ENCODE measurements at places on chromosomes 16 and 17. TPM values are rescaled to one million over a fixed set of nuclear protein-coding genes. Genes with fewer than 3 reads are reported as not detected.

- H3K36me3 ChIP-seq = no peaks in the 10 kb centered on the region
- no peak overlapping the region for H3K4me3 ChIP-seq
- no peak overlapping the region for H3K27ac ChIP-seq
- H3K4me1 ChIP-seq = no peaks in the 10 kb centered on the region
- no peaks in the 10 kb centered on the region for H3K27me3 ChIP-seq
Observed at GRCh38 chr16:49542946-49543630, 169.5 kb downstream of the C16orf78 start.

DNA sequence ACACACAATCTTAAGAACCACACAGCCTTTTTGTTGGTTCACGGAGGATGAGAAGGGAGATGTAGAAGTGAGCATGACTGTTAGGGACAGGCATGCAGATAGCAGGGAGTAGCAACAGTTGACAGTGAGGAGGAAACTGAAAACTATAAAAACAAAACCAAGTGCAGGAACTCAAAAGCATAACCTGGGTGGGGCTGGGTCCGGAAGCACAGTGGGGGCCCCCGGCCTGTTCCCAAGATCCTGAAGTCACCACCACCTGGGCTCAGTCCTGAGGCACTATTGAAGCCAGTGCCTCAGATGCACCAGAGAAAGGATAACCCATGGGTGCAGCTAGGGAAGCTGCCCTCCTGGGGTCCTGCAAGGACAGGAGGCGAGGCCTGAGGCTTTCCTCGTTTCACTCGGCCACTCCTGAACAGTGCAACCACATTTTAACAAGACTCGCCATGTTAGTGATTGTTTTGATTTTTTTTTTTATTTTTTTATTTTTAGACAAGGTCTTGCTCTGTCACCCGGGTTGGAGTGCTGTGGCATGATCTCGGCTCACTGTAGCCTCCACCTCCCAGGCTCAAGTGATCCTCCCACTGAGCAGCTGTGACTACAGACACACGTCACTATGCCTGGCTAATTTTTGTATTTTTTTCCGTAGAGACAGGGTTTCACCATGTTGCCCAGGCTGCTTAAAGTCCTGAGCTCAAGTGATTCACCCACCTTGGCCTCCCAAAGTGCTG lies 27.7 kb upstream of the CBX4 start:
- no peak for DNase-seq
- H3K4me1 ChIP-seq = no peaks in the 10 kb centered on the region
- H3K27ac ChIP-seq = no peak overlapping the region
- peaks cover 31% of the 10 kb centered on the region for H3K27me3 ChIP-seq
- no peak overlapping the region for H3K4me3 ChIP-seq
- no peaks in the 10 kb centered on the region for H3K36me3 ChIP-seq

DNA sequence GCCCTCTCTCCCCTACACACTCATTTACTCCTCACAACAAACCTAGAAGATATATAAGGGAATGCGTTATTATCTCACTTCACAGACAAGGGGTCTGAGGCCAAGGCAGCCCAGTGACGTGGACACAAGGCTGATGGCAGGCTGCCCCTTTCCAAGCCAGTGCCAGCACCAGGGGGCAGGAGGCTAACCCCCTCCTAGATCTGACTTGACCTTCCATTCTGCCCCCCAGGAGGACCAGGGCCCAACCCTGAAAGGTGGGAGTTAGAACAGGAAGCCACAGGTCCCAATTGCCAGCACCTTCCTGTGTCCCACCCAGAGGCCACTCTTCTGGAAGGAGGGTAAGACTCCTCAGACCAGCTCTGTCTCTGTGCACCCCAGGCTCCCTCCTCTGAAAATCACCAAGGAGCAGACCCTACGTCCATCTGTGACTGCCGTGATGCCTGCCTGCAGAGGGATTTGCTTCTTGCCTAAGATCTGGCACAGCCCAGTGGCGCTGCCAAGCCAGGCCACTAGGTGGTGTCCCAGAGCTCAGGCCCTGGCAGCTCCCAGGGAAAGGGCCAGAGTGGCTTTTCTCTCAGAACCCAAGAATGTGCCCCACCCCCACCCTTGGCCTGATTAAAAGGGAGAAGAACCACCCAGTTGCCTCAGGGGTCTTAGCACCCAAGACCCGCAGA lies 42.4 kb upstream of the MRPS23 start:
- H3K27ac ChIP-seq = peak overlapping the region; percentile 95
- H3K36me3 ChIP-seq = no peaks in the 10 kb centered on the region
- peaks cover 41% of the 10 kb centered on the region for H3K4me1 ChIP-seq
- H3K27me3 ChIP-seq = no peaks in the 10 kb centered on the region
- H3K4me3 ChIP-seq = no peak overlapping the region

- H3K36me3 ChIP-seq = no peaks in the 10 kb centered on the region
- H3K4me3 ChIP-seq = no peak overlapping the region
- no peak overlapping the region for H3K27ac ChIP-seq
- H3K4me1 ChIP-seq = no peaks in the 10 kb centered on the region
- no peaks in the 10 kb centered on the region for H3K27me3 ChIP-seq
Observed at GRCh38 chr17:75652934-75653549, 13.9 kb downstream of the RECQL5 start.

GRCh38 chr17:70181376-70181775 lies 12.0 kb downstream of the KCNJ2 start:
- no peaks in the 10 kb centered on the region for H3K36me3 ChIP-seq
- H3K4me3 ChIP-seq = no peak overlapping the region
- DNase-seq = no peak
- H3K27ac ChIP-seq = no peak overlapping the region
- no peaks in the 10 kb centered on the region for H3K27me3 ChIP-seq

DNA sequence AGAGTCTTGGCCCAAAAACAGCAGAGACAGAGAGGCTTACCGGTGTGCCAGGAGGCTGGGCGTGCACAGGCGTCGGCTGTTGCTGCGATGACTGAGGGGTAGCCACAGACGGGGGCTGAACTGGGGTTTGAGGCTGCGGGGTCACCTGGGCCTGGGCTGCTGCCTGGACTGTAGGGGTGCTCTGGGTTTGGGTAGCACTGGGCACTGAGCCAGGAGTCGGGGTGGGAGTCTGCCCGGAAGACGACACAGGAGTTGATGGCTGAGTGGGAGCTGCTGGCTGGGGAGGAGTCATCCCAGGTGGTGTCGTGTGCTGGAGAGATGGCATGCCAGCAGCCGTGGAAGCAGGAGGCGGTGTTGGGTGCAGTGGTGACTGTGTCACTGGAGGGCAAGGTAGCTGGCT lies 53.2 kb upstream of the TRAP1 start:
- H3K4me1 ChIP-seq = no peaks in the 10 kb centered on the region
- peaks cover 9% of the 10 kb centered on the region for H3K36me3 ChIP-seq

GRCh38 chr16:66832661-66833305 lies 2.0 kb upstream of the NAE1 start:
- no peak for DNase-seq
- no peaks in the 10 kb centered on the region for H3K36me3 ChIP-seq
- H3K27ac ChIP-seq = no peak overlapping the region
- H3K27me3 ChIP-seq = no peaks in the 10 kb centered on the region
- H3K4me3 ChIP-seq = no peak overlapping the region

- no peak for DNase-seq
- H3K36me3 ChIP-seq = no peaks in the 10 kb centered on the region
- no peaks in the 10 kb centered on the region for H3K4me1 ChIP-seq
- H3K27ac ChIP-seq = no peak overlapping the region
Observed at GRCh38 chr17:82429824-82430223, 11.4 kb upstream of the OGFOD3 start.

DNA sequence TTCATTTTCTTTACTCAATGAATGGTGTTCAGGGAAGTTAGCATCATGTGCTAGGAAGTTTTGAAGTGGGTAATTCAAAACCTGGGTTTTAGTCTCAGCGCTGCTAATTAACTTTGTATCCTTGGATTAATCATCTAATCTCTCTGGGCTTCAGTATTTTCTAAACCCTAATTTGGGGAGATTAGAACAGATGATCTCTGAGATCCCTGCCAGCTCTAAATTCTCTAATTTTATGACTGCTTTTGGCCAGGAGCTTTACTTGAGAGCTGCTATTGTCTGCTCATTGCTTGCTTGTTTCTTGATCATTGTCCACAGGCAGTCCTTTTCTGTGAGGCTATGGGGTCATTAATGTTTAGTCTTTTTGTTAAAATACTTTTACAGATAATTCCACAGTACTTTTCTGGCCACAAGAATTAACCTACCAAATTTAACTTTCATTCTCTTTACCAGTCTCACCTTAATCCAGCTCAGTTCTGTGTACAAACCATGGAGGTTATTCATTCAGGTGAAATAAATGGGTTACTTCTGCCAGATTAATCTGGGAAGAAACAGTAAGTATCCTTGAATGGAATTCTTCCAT lies 28.4 kb upstream of the VWA3A start:
- no peak for DNase-seq
- no peaks in the 10 kb centered on the region for H3K27me3 ChIP-seq
- H3K4me3 ChIP-seq = no peak overlapping the region
- H3K36me3 ChIP-seq = no peaks in the 10 kb centered on the region
- H3K27ac ChIP-seq = no peak overlapping the region

DNA sequence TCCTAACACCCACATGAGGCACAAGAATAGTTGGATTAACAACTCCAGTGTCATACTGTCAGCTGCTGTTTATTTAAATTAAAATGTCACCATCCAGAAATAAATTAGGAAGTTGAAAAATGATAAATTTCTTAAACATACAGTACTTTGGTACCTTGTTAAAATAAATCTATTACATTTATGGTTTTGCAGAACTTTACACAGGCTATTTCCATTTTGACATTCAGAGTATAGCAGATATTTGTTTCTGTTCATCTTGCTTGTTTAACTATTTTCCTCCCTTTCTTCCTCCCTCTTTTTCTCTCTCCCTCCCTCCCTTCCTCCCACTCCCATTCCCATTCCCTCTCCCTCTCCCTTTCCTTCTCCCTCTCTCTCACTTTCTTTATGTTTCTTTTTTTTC lies 310.1 kb downstream of the CDH8 start:
- H3K27me3 ChIP-seq = no peaks in the 10 kb centered on the region
- no peak for DNase-seq
- no peaks in the 10 kb centered on the region for H3K36me3 ChIP-seq
- no peak overlapping the region for H3K4me3 ChIP-seq

DNA sequence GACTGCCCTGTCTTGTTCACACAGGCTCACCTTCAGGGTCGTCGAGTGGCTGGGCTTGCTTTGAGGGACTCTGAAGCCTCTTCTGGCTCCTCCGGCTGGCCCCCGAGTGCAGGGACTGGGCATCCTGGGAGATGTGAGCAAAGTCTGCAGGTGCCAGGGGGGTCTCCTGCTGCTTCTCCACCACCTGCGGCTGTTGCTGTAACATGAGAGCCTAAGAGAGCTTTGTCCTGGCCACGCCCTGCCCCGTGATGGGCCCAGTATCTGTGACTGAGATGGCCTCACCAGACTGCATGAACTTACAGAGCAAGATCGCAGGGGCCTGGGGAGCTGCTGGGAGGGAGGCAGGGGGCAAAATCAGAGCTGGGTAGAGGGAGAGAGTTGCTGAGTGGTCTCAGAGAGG lies 12.5 kb downstream of the ERN2 start:
- no peak overlapping the region for H3K4me3 ChIP-seq
- H3K27ac ChIP-seq = no peak overlapping the region
- no peaks in the 10 kb centered on the region for H3K27me3 ChIP-seq
- no peak for DNase-seq

GRCh38 chr17:43381204-43381603 lies 17.6 kb upstream of the ARL4D start:
- H3K27me3 ChIP-seq = no peaks in the 10 kb centered on the region
- DNase-seq = no peak
- no peaks in the 10 kb centered on the region for H3K4me1 ChIP-seq
- no peaks in the 10 kb centered on the region for H3K36me3 ChIP-seq
- H3K4me3 ChIP-seq = no peak overlapping the region

- DNase-seq = no peak
- H3K4me1 ChIP-seq = no peaks in the 10 kb centered on the region
- H3K36me3 ChIP-seq = no peaks in the 10 kb centered on the region
- H3K27me3 ChIP-seq = no peaks in the 10 kb centered on the region
- H3K27ac ChIP-seq = no peak overlapping the region
- H3K4me3 ChIP-seq = no peak overlapping the region
Observed at GRCh38 chr16:50910736-50911100, 168.8 kb downstream of the CYLD start.

DNA sequence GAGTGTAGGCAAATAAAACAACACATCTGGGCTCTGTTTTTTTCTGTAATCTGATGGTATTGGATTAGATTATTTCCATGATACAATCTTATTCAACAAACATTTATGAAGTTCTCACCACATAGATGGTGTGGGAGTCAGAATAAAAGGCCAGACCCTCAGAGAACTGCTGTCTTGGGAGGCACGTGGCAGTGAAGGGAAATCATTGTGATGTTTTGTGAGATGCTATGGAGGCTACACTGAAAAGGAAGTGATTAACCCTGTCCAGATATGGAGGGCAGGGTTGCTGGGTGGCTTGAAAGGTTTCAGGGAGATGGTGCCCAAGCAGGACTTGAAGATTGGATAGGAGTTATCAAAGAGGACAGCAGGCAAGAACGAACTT lies 35.6 kb downstream of the DHRS7B start:
- H3K27me3 ChIP-seq = no peaks in the 10 kb centered on the region
- DNase-seq = no peak
- H3K36me3 ChIP-seq = no peaks in the 10 kb centered on the region

DNA sequence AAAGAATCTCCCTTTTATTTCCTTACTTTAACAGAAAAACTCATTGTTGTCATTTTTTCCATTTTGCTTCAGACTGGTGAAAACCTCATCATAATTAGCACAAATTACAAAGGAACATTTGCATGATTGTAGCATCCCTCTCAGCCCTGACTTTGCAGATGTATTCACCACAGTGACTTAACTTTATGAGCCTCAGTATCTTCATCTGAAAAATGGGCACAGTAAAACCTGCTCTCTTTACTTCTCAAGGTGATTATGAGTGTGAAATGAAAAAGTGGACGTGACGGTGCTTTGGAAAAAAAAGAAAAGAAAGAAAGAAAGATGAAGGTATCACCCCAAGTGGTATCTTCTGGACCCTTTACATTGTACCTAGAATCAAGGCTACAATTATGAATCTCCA lies 193.4 kb upstream of the TOX3 start:
- no peaks in the 10 kb centered on the region for H3K27me3 ChIP-seq
- H3K4me3 ChIP-seq = no peak overlapping the region
- no peaks in the 10 kb centered on the region for H3K36me3 ChIP-seq
- H3K4me1 ChIP-seq = no peaks in the 10 kb centered on the region

DNA sequence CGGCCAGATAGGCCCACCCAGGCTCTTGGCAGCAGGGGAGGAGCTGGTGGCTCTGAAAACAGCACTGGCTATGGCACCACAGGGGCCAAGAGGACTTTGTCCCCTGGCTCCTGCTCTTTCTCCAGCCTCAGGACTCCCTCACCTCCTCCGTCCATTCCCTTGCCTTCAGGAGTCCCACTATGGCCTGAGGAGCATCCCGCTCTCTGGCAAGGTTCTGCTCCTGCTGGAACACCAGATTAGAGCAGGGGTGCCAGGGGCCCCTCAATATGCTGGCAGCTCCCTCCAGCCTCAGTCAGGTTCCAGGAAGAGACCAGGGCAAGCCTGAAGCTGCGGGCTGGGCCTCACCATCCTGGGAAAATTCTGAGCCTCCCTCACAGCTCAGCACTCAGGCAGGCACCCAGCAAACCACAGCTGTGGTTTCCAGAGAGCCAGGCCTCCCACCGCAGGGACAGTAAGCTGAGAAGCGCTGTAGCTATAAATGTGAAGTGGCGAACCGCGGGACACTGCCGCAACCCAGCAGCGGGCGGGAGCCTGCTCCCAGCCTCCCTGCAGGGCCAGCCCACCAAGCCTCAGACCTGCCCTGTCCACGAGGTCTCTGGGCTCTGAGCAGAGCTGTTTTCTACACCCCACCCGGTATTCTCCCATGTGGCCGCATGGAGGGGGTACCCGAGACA lies 25.7 kb downstream of the C17orf100 start:
- H3K4me3 ChIP-seq = no peak overlapping the region
- H3K27ac ChIP-seq = peak overlapping the region; percentile 69
- no peak for DNase-seq
- no peaks in the 10 kb centered on the region for H3K4me1 ChIP-seq
- H3K36me3 ChIP-seq = no peaks in the 10 kb centered on the region
- no peaks in the 10 kb centered on the region for H3K27me3 ChIP-seq

The GPR142 gene
- not detected for total RNA-seq

The C16orf96 gene
- not detected for total RNA-seq

The TSNAXIP1 gene
- total RNA-seq = 1.1 TPM

The ACSM2A gene
- not detected for total RNA-seq

The CMTM2 gene
- total RNA-seq = not detected

Measured in breast epithelium (tissue), 4 donors.